CD4-positive, alpha-beta T cell treated with Interleukin-10 for 1 hour (primary cell): ENCODE measurements at places on chromosomes 3 and 15.

DNA sequence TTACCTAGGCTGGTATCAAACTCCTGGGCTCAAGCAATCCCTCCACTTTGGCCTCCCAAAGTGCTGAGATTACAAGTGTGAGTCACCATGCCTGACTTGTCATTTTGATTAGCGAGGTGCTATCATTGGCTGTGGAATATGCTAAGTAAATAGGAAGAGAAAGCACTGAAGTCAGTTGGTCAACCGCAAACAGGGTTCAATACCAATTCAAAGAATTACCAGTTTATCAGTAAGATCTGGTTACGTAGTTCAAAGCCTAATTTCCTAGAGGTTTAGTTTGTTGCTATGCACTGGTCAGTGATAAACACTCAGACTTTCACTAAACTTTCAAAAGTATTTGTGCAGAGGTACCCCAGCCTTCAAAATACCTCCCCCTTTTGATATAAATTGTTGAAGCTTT, 29.5 kb downstream of the GLB1 start:
- peak; percentile 55 for DNase-seq

DNA sequence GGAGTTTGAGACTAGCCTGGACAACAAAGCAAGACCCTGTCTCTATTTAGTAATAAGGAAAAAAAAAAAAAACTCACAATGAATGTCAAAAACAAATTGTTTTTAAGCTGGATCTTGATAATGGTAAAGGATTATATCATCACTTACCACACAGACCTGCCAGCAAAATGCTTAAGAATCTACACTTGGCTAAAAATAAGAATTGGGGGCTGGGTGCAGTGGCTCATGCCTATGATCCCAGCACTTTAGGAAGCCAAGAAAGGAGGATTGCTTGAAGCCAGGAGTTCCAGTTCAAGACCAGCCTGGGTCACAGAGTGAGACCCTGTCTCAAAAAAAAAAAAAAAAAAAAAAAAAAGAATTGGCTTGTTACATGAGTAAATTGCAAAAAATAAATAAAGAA, 31.0 kb downstream of the ACAP2 start:
- DNase-seq = no peak

- DNase-seq = no peak
Observed at GRCh38 chr3:1578124-1578806, 485.4 kb downstream of the CNTN6 start.

DNA sequence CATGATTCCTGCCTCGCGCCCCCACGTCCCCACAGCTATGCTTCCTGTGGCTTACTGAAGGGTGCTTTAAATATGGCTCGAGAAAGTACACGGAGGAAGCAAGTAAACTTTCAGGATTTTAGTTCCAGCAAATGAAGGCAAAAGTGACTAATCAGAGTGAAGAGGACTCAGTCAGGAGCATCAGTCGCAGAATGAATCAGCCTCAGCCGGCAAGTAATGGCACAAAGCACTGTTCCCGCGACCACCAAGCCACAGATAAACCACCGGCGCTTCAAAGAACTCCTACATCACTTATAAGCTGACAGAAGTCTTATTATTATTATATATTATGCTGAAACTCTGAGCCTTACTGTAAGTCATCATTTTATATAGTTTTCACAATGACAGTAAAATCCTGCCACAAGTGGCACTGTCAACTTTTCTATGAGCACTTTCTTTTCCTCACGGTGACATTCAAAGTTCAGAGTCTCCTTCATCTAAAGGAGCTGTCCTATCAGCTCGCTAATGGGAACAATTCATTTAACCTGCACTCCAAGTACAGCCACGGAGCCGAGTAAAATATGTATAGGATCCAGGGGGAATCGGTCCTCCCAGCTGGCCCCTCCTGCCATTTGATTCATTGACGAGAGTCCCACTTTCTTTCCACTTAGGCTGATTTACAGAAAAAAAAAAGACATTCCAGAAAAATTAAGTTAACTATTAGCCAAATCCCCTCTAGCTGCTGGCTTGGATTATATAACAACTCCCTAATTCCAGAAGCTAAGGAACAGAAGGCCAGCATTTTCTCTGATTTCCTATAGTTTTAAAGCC, 217.0 kb upstream of the ICE2 start:
- peak; percentile 41 for DNase-seq

GRCh38 chr3:35737527-35737926, 98.2 kb downstream of the ARPP21 start:
- no peak for DNase-seq

DNA sequence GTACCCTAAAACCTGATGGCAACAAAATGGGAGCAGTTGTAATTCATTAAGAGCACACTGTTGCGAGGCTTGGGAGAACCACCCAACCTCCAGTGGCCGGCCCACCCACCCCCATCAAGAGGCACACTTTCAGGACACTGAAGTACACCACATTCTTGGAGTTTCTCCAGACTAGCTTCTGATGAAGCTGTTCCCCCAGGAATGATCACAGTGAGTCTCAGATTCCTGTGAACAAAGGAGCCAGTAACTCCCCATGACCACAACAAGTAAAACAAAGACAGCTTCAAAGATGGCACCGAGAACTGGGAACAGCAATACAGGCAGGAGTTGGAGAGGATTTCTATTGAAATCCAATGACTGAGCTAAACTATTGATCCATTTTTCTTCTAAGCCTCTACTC, 126.0 kb downstream of the ST8SIA2 start:
- DNase-seq = no peak

GRCh38 chr15:33508703-33509102, 197.9 kb downstream of the RYR3 start:
- DNase-seq = no peak

GRCh38 chr15:101258238-101259144, 6.6 kb upstream of the CHSY1 start:
- peak; percentile 76 for DNase-seq
